NCI-H1694 treated with DMSO at 0.1 percent for 48 hours (cell line): ENCODE measurements at places on chromosomes 2 and 18.

DNA sequence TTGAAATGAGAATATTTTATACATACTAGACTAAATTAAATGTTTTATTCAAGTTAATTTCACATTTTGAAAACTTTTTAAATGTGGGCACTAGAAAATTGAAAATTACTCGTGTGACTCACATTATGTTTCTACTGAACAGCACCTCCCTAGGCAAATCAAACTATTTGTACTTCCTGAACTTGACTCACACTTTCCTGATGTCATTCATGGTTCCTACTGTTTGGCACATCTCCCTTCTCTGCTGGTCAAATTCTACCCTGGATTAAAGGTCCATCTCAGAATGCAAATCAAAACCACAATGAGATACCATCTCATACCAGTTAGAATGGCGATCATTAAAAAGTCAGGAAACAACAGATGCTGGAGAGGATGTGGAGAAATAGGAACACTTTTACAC is 16.7 kb downstream of the LHCGR start:
- no peak for DNase-seq

DNA sequence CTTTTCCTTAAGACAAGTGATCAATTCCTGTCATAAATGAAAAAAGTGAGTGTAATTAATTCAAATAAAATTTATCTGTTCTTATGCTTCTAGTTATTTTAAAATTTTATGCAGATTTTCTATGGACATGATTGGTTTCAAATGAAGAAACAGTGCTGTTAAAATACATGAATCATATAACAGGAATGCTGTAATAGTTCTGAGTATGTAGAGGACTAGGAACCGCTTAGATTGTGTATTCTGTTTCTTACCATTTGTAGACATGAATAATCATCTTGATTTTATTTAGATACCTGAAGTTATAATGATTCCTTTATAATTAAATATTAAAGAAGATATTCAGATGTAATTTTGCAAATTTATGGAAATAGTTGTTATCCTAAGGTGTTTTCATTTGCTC is 3.5 kb downstream of the ACTR2 start:
- DNase-seq, result no peak

GRCh38 chr2:46493971-46494250 is 14.5 kb downstream of the TMEM247 start:
- no peak for DNase-seq

GRCh38 chr2:224850081-224850480 is 133.9 kb upstream of the CCDC195 start:
- DNase-seq, result no peak

DNA sequence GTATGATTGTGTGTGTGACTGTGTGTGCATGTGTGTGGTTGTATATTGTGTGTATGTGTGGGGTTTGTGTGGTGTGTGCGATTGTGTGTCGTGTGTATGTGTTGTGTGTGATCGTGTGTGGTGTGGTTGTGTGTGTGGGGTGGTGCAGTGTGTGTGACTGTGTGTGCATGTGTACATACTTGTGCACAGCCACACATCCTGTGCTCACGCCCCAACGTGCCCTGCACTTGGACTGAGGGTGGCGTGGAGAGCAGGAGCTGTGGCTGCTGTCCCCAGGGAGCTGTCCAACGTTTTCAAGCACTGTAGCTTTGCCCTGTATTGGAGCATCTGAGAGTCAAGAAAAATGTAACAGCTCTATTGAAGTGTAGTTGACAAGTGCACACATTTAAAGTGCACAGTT is 243.2 kb upstream of the HDAC4 start:
- no peak for DNase-seq
